ENCODE measurements at places on chromosomes 6 and 20.

DNA sequence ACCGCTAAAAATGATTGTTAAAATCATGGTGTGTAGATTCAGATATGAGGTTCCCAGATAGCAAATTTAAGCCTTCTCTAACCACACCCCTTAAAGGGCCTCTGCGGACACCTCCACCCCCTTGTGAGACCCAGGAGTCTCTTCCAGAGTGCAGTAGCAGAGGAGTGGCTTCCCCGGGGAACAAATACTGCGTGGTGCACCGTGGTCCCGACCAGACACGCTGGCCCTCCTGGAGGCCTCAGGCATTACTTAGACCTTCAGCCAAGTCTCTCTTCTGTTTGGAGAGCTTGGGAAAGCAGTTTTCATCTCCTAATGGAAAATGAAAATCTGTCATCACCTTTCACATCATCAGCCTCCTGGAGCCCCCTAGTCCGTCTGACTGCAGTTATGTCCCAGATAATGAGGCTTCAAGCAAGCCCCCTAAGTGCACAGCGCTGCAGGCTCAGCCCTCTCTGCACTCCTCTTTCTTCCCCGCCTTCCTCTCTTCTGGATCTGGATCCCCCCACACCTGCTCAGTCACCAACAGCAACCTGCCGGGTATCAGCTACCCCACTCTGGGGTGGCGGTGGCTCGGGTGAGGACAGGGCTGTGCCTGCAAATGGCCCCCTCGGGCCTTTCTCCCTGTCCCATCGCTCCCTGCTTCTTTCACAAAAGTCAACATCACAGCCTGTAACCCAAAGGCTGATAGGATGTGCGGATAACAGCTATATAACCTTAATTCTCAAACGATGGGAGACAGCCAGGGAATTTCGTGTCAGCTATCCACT lies 58.8 kb upstream of the TAGAP start:
- DNase-seq, result no peak

DNA sequence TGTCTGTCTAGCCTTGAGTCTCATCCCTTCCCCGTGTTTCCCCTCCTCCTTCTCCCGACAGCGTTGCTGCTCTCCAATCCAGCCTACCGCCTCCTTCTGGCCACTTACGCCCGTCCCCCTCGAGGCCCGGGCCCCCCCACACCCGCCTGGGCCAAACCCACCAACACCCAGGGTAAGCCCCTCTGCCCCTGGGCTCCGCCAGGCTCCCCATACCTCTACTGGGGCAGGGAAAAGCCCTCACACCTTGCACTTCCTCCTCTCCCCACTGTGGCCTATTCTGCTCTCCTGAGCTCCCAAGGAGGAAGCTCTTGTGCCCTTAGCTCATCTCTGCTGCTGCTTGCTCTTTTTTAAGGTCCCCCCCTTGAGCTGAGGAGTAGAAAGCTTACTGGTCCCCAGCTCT lies 11.0 kb downstream of the DDR1 start:
- no peak for DNase-seq

DNA sequence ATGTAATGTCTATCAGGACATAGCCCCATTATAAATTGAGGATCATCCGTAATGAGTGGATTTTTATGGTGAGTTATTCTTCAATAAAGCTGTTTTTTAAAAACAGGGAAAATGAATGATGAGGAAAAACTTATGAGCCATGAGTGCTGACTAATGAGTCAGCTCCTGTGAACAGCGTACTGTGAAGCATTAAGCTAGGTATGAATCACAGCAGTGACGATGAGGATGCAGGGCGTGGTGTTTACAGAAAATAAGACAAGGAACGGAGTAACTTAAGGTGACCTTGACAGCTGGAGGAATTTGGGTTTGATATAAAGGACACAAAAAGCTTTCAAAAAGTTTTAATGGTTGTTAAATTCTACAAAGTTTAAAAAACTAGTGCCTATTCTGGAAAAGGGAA lies 96.3 kb downstream of the FOXF2 start:
- no peak for DNase-seq

DNA sequence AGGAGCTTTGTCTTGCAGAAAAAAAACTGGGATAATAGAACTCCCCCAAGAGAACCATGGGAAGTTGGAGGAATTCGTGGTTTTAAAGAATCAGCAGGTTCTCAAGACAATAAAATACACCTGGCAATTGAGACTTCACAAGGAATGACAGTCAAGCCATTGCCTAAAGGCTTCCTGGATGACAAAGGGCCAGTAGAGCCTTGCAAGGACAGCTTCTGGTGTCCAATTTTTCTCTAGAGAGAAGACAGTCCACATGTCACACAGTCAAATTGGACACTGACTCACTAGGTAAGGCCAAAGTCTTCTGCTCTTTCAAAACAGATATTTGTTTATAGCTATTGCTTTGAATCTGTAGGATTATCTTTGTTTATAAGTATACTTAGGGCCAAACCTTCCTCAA lies 80.3 kb upstream of the BMP5 start:
- DNase-seq, result no peak

DNA sequence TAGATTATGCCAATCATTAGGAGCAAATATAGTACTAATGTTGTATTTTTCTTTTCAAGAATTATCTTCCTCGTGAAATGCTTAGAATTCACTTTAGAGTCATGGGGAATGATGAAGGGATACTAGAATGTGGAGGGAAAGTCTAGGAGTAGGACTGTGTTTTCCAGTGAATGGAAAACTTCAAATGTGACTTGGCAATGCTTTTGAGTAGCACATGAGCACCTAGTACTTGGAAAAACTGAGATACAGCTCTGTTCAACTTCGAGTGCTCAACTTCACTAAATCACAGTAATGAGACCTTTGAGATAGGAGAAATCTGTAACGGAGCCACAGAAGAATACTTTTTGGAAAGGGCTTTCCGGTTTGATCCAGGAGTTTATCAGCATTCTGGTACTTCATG lies 272.9 kb downstream of the ZFAND3 start:
- no peak for DNase-seq

DNA sequence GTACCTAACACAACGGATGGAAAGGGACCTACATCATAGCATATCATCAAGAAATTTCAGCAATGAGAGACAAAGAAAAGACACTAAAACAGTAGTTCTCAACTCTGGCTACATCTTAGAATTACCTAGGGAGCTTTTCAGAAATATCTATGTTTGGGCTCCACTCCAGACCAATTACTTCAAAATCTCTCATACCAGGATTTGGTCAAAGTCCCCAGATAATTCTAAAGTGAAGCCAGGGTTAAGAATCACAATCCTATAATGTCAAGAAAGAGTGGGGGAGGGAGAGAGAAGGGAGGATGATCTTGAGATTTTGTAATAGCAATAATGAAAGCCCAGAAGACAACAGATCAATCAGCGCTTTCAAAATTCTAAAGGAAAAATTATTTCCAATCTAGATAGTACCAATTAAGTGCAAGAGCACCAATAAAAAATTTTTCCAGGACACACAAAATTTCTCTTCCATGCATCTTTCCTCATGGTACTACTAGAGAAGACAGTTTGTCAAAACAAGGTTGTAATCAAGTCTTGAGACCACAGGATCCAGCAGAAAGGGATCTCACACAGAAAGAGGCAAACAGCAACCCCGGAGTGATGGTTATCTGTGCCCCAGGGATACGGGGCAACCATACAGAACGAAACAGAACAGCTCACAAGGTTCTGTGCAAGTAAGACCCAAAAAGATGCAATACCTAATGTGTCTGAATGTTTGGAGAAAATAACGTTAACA lies 152.9 kb upstream of the DST start:
- no peak for DNase-seq

- DNase-seq, result no peak
These were observed 280.2 kb downstream of the COL12A1 start for GRCh38 chr6:74925683-74926082.

DNA sequence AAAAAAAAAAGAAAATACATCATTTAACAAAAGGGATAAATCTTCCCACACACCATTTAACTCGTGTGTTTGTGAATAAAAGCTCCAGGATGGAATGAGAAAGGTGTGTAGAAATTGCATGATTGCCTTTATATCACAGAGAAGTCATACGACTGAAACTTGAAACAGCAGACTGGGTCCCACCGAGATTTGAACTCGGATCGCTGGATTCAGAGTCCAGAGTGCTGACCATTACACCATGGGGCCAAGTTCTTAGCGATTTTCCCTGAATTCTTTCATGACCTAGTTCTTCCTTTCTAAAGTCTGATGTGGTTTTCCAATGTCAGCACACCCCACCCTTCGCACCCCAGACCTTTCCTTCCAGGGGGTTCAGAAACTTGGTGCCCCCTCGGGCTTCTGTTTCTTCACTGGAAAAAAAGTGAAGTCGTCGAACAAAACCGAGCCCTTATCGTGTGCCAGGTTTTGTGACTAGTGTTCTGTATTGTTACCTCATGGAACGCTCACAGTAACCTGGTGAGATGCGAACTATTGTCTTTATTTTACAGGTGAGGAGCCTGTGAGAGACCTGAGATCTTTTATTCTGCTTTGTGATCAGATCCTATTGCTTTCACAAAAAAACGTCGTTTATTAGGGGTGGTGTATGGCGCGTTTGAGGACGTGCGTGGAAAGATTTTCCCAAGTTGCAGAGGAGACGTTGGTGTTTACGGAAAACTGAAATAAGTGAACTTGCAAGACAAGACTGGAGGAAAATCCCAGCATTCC lies 120.8 kb downstream of the OR2B2 start:
- no peak for DNase-seq

GRCh38 chr20:37417617-37418467 lies 71.9 kb downstream of the SRC start:
- DNase-seq, result no peak

DNA sequence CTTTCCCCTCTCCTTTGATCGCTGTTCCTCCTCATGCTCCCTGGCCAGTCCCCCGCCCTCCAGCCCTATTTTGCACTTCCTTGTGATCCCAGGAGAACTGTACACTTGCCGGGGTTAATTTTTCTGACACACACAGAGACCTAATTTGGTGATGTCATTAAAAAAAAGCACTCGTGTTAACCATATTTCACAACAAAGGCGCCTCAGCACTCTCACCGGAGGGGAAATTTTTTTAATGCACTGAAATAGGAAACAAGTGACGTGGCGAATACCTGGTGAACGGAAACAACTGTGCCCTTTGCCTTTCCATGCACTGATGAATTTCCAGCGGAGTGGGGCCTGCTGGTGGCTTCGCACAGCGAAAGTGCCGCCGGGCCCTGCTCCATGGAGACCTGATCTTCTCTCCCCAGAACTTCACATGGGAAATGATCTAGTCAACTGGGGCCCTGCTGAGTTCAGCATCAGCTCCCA lies 53.9 kb upstream of the TAGAP start:
- DNase-seq, result no peak

GRCh38 chr20:19491241-19491640 lies 266.8 kb upstream of the RIN2 start:
- no peak for DNase-seq

DNA sequence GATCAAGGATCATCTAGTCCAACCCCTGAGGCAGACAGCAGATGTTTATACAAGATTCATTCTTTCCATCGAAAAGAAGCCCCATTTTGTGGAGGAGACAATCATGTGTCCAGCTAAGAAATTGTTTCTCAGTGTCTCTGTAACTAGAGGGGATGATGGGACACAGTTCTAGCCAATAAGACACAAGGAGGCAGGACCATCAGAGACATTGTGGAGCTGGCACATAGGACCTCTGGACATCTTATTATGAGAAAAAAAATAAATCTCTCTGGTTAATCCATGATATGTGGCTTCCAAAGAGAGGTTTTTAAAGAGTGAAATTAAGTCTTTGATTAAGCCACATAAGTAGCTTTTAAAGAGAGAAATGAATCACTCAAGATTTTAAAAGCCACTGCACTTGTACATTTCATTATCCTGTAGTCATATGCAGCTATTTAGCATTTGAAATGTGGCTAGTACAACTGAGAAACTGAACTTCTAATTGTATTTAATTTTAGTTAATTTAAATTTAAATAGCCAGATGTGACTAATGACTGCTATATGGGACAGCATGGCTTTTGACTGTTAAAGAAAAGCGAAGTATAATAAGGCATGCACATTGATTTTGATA lies 176.8 kb downstream of the TASP1 start:
- no peak for DNase-seq

GRCh38 chr6:163702736-163703135 lies 288.2 kb downstream of the QKI start:
- DNase-seq, result no peak

DNA sequence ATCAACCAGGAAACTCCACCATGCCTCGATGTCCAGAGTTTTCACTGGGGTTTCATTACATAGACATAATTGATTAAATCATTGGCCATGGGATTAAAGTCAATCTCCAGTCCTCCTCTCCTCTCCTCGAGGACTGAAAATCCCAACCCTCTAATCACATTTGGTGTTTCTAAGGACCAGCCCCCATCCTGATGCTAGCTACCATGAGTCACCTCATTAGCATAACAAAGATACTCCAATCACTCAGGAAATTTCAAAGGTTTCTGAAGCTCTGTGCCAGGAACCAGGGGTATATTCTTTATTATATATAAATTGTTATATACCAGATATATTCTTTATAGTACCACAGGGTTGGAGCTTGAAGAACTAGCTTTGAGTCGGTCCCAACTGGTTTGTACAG lies 212.9 kb upstream of the PRND start:
- DNase-seq, result no peak

GRCh38 chr20:20487811-20488210 lies 119.9 kb downstream of the INSM1 start:
- DNase-seq, result no peak

GRCh38 chr6:111566873-111567517 lies 38.7 kb downstream of the TRAF3IP2 start:
- no peak for DNase-seq

DNA sequence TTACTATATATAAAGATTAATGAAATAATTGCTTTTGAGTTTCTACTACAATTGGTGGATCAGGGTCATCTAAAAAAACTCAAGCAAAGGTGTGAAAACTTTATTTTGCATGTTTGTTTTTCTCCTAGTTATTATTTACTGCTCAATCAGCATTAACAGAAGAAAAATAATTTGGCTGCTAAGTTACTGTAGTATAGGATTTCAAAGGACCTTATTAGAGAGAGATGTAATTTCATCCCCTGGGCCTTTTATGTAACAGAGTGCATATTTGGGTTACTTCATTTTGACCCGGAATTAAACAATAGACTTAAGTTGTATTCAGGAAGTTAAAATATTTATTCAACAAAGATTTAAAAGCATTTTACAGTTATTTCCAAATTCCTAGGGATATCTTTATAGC lies 49.8 kb downstream of the EYA4 start:
- no peak for DNase-seq

GRCh38 chr6:121438869-121439268 lies 3.4 kb downstream of the GJA1 start:
- DNase-seq, result no peak

DNA sequence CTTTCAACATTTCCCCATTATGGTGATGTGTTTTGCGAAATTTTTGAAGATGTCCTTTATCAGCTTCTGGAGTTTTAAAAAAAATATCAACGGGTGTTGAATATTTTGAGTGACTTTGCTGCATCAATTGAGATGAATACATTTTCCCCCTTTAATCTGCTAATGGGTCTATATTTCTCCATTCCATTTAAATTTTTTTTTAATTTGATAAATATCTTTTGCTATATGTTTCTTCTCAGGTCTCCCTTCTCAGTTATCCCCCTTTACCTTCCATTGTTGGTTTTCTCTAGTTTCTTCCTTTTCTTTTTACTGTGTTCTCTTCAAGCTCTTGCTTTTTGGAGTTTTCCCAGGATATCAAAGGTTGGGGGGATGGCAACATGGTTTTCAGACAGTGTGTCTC lies 1.4 kb upstream of the KIFC1 start:
- DNase-seq, result no peak

All from activated CD4-positive, alpha-beta T cell treated with anti-CD3 and anti-CD28 coated beads for 24 hours (primary cell).